ENCODE measurements at places on chromosomes 12 and 14.

DNA sequence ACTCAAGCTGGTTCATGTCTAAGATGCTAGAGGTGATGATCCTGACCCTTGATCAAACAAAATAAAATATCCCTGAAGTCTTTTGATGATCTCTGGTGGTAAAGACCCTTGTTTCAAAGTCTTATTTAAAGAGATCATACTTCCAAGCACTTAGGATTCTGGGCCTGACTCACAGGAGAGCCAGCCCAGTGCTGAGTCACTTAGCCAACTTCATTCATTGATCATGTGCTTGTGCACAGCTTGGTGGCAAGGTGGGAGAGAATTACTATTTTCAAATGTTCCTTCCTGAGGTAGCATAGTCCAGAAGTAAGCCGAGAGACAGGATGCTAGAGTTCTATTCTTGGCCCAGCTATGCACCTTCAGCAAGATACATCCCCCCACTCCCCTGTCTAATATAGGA lies 40.6 kb downstream of the SCN8A start:
- DNase-seq = no peak

DNA sequence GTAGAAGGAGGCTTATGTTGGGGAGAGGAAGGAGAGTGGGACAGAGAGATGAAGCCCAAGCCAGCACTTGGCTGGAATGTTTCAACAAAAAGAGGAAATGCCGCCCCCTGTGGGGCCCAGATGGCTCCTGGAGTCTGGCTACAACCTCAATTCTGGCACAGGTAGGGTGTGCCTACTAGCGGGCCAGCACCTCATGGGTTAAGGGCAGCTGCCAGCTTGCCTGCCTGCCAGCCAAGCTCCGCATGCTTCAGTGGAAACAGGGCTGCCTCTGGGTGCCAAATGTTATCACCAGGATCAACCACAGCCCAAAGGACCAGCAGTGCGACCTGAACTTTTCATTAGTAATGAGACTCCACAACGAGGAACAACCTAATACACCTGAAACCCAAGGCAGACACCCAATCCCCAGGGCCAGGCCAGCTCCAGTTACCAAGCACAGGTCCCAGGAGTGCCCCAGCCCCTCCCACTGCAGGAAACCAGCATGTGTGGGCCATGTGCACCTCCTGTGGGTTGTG lies 11.3 kb downstream of the RAB15 start:
- no peak for DNase-seq

- no peak for DNase-seq
These were observed 28.7 kb upstream of the REP15 start for GRCh38 chr12:27667540-27667939.

- no peak for DNase-seq
These were observed 1516.5 kb upstream of the FLRT2 start for GRCh38 chr14:84013424-84013823.

DNA sequence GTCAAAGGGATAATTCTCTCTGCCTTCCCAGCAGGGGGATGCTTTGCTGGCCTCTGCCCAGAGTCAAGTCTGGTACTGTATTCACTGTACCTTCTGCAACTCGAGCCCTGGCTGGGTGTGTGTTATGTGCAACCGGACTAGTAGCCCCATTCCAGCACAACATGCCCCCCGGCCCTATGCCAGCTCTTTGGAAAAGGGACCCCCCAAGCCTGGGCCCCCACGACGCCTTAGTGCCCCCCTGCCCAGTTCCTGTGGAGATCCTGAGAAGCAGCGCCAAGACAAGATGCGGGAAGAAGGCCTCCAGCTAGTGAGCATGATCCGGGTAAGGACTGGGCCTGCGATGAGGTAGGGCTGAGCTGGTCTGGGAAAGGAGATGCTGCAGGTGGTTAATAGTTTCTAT lies 3.3 kb downstream of the RNF31 start:
- DNase-seq = no peak

DNA sequence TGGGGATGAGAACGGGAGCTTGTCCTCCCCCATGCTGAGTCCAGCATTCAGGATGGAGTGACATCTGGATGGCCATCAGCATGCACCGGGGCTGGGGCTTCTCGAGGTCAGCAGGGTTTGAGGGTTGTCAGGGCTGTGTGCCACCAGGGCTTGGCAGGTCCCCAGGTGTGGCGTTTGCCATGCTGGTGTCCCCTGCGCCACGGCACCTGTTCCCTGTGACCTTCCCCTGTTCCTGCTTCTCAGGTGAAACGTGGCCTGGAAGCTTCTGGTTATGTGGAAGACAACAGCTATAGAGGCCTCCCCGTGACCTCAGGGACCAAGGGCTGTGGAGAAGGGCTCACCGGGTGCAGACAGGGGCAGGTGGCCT lies 152.4 kb downstream of the KIF26A start:
- no peak for DNase-seq

GRCh38 chr12:26118308-26118707 lies 6.5 kb downstream of the BHLHE41 start:
- no peak for DNase-seq

GRCh38 chr14:32934073-32934880 lies 4.4 kb upstream of the NPAS3 start:
- DNase-seq = no peak

DNA sequence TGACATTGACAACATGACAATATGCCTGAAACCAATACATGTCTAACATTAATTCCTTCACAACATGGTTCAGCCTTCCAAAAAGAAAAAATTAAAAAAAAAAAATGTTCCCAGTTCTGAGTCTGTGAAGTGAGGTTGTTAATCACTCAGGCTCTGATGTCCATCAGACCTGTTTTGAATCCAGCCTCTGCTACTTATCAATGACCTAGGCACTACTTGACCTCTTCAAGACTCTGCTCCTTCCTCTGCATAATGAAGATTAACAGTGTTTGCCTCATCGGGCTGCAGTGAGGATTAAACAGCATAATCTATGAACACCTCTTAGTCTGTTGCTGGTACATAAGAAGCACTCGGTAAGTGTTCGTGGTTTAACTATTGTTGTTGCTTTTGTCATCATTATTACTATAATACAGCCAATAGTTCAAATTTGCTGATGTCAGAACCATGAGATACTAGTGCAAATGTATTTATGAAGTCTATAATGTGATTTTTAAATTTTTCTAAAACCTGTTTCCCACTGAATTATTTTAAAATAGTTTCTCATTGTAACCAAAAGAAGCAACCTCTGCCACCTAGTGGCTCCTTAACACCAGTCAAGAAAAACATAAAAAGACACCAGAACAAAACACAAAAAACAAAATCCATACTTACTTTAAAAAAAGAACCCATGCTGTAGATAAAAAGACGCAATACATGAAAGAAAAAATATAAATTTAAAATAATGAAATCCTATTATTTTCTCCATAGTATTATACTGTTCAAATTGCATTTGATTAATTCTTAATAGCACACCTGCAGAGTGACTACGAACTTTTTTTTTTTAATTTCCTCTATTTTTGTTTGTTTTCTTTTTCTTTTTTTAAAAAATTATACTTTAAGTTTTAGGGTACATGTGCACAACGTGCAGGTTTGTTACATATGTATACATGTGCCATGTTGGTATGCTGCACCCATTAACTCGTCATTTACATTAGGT lies 20.3 kb upstream of the TMX1 start:
- DNase-seq = no peak

DNA sequence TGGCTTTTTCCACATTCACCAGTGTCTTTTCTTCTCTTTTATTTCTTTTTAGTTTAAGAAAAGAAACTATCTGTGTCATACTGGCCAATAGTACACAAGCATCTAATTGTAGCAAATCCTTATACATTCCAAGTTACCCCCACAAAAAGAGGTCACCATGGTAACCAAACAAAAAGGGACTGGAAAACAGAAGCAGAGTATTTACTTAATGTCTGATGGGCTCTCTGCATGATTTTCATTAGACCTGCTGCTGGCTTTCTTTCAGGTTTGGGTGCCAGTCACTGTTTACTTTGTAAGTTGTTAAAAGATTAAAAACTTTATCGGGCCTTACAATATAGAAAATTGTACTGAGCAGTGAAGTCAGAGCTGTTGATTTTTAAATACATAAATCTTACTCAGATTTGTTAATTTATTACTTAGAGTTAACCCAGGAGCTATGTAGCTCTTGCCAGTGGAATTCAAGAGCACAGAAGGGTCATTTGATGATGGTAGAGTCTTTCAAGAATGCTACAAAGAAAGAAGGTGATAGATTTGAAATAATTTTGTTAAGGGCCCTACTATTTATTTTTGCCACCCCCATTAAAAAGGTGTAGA lies 123.9 kb downstream of the BRMS1L start:
- no peak for DNase-seq

DNA sequence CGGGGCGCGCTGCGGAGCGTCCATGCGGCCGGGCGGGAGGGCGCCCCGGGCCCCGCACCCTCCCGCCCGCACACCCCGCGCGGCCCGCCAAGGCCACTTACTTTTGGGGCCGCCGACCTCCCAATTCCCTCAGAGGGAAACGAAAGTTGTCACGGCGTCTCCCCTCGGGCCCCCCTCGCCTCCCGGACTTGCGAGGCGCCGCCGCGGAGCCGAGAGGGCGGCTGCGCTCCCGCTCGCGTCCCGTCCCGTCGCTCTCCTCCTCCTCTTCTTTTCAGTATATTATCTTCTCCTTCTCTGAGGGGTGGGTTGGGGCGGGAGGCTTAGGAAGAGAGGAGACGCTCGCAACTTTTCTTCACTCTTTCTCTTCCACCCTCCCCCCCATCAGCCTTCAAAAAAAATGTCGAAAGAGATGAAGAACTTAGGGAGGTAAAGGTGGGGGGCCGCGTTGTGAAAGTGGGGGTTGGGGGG lies 613 bp downstream of the DUSP16 start:
- no peak for DNase-seq

DNA sequence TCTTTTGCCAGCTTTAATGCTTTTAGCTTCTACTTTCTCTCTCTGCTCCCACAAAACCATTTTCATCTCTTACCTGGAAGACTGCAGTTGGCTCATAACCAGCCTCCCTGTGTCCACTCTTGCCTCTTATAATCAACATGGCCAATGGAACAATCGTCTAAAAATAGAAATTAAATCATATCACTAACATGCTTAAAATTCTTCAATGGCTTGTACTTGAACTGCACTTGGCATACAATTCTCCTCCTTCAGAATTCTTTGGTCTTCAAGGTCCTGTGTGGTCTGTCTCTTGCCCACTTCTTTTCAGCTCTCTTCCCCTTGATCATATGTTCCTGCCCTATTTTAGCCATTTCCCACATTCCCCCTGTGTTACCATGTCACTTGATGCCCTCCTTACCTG lies 342.2 kb downstream of the ATP23 start:
- DNase-seq = no peak

GRCh38 chr12:501722-502447 lies 42.1 kb downstream of the B4GALNT3 start:
- no peak for DNase-seq

- no peak for DNase-seq
These were observed 113.9 kb upstream of the PELI2 start for GRCh38 chr14:56004323-56004722.

DNA sequence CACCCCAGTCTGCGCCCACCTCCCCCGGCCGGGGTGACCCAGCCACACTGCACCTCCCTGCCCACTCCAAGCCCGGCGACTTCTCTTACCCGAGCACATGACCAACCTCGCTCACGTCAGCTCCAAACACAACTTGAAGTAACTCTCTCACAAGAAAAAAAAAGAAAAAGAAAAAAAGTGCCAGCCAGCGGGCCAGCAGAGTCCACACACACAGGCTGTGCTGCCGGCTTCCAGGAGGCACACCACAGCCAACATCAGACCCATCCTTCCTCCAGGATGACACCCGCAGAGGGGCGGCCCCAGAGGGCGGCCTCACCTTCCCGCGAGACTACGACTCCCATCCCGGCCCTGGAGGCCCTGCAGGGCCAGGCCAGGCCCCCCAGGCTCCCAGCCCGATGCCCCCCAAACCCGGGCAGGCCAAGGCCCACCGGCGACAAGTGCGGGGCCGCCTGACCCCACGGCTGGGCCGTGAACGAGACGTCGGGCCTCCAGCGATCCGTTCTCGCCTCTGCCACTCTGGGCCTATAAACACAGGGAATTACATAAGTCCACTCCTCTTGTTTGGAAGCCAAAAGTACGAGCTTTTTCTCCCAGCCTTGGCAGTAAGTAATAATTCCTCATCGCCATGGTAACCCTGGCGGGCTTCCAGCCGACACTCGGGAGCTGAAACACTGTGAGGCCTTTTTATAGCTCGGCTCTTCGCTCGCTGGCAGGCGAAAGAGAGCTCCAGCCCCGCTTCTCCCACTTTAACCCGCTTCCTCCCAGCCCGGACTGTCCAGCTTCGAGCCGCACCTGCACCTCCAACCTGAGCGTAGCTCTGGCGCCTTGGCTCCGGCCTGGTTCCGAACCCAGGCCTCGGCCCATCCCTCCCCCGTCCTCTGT lies 49.1 kb downstream of the NCOR2 start:
- DNase-seq = no peak

- DNase-seq = no peak
These were observed 102.2 kb downstream of the SSPN start for GRCh38 chr12:26297396-26298070.

DNA sequence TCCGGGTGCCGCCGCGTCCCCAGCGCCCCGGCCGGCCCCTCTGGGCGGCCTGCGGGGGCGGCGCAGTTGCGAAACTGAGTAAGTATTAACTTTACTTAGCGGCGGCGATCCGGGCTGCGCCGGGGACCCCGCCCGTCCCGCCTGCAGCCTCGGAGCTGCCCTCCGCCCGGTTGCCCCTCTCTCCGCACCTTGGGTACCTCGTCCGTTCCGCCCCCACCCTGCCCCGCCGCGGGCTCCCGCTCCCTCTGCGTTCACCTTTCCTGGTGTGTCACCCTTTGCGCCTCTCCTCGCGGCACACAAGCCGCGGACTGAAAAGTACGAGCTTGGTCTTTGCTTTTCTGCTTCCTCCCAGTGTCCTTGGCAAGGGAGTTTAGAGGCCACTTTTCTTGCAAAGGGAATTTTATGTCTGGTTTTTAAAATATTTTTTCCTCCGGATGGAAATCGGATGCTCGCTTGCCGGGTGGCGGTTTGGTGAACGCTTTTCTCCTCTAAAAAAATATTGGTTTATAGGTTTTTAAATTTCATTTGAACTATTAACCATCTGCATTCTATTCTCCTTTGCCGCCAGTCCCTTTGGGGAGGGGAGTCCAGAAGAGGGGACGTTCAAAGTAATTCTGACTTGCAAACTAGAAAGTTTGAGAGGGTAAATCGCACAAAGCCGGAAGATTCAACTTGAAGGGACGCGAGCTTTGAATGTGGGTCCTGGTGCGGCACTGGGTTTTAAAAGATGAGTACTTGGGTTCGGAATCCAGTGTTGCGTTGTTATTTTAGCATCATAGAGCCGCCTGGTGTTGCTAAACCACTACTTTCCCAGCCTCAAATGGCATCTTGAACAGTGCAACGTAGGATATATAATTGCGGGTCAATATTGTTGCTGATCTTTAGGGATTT lies 834 bp downstream of the RASSF8 start:
- peak; percentile 23 for DNase-seq

DNA sequence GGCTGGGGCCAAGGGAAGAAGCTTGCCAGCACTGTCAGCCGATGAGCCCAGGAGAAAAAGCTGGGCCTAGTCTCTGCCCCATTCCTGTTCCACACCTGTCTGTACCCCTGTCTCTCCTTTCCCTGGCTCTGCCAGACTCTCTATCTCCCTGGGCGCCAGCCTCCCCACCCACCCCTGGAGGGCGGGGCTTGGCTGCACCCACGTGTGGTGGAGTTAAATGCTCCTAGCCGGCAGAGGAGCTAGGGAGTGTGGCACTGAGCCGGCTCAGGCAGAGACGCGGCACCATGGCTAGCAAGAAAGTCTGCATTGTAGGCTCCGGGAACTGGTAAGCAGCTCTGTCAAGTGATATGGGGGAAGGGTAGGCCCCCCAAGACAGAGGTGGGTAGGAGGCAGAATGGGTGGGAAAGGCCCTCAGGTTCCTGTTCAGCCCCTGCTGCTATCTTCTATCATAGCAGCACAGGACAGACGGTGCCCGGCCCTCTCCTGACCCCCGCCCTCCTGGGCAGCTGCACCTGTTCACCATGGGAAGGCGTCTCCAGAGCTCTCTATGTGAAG lies at the start of gene GPD1:
TSS of gene GPD1 (plus strand) at position 242 of the 555 bp plus-strand sequence. CDS start at position 285, 43 bp downstream.
- no peak for DNase-seq

- DNase-seq = no peak
These were observed 133.4 kb downstream of the RFLNA start for GRCh38 chr12:124428136-124428791.
